ENCODE measurements at places on chromosomes 13 and 19. TPM values are rescaled to one million over a fixed set of nuclear protein-coding genes. Genes with fewer than 3 reads are reported as not detected.

The ZSCAN1 gene
- not detected for total RNA-seq

The ANKLE1 gene
- 3.0 TPM for total RNA-seq

The EBI3 gene
- total RNA-seq = 0.40 TPM

The ZNF580 gene
- 2.5 TPM for total RNA-seq

The SIGLEC5 gene
- total RNA-seq = not detected

The FCAR gene
- not detected for total RNA-seq

The MBD3L3 gene
- total RNA-seq = not detected

The MIA gene
- total RNA-seq = 0.20 TPM

The GPR18 gene
- not detected for total RNA-seq

The PODNL1 gene
- 0.13 TPM for total RNA-seq

The IQCN gene
- total RNA-seq = 0.07 TPM

The TCF3 gene
- 150 TPM for total RNA-seq

The ALKBH6 gene
- 8.6 TPM for total RNA-seq

The ELSPBP1 gene
- total RNA-seq = not detected
